DMS79 (cell line): ENCODE measurements at places on chromosomes 16 and 17.

DNA sequence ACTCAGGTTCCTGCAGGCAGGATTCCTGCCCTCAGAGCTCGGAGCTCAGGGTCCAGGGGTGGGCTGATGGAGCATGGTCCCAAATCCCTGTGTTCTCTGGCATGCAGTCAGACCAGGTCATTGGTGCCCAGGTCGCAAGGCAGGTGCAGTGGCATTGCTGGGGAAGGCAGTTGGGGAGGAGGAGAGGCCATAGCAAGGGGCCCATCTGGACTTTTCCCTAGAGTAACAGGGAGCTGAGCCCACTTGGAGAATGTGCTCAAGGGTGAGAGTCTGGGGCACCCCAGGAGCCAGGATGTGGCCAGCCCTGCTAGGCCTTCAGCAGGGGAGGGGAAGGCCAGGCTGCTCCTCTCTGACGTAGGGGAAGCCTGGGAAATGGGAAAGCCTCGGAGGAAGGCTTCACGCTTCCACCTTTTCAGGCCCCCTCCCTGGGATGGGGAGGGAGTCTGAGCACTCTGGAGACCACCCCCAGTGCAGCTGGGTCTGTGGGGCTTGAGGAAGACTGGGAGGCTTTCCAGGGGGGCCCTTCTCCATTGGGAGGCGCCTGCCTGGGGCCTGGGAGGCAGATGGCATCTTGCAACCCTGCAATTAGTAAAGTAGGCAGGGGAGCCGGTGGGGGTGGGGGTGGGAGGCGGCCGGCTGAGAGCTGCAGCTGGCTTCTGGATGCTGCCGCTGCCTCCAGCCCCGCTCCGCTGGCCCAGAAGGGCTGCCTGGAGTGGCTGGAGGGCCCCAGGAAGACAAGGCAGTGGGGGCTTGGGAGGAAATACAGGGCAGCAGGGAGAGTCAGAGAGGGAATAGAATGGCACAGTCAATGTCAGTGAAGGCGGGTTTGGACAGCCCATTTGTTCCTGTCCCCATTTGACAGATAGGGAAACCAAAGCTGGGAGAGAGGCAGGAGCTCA lies 21.1 kb upstream of the DOK4 start:
- DNase-seq = peak; percentile 33

GRCh38 chr17:48159232-48159631 lies 51.7 kb downstream of the SNX11 start:
- DNase-seq = no peak

GRCh38 chr16:14490235-14490634 lies 139.8 kb downstream of the PARN start:
- DNase-seq = no peak

GRCh38 chr17:63311416-63311937 lies 134.6 kb downstream of the CYB561 start:
- DNase-seq = no peak

DNA sequence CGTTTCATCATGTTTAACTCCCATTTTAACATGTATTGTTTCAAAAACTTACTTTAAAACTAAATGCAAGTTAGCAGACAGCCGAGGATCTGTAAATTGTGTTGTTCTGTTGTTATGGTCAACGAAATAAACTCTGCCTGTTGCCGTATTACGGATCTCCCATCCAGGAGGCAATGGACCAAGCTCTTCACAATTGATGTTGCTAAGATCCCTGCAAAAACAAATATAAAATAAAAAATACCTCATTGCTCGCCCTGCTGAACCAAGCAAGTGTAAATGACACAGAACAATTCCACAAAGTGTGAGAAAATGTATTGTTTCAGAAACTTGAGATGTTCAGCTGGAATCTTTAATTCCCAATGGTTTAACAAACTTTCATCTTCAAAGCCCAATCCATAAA lies 65.0 kb downstream of the CEP95 start:
- DNase-seq = no peak

DNA sequence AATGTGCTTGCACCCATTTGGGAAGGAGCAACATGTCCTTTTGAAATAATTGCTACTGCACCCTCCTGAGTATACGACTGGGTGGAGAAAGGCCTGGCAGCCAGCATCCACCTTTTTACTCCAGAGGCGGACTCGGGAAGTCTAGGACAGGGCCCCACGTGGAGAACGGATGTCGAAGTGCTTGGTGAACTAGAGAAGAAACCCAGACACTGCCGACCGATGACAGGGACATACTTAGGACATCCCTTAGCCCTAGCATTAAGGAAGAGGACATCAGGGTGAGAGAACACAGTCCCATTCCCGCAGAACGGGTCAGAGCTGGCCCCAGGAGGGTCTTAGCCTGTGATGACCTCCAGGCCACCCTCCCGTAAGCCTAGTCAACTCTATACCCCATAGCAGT lies 3.8 kb downstream of the YBX2 start:
- no peak for DNase-seq

GRCh38 chr16:53433930-53434376 lies 318 bp upstream of the RBL2 start:
- DNase-seq = no peak

GRCh38 chr16:86403085-86403484 lies 107.2 kb upstream of the FOXF1 start:
- no peak for DNase-seq
